ENCODE measurements at places on chromosomes 5 and 9.

DNA sequence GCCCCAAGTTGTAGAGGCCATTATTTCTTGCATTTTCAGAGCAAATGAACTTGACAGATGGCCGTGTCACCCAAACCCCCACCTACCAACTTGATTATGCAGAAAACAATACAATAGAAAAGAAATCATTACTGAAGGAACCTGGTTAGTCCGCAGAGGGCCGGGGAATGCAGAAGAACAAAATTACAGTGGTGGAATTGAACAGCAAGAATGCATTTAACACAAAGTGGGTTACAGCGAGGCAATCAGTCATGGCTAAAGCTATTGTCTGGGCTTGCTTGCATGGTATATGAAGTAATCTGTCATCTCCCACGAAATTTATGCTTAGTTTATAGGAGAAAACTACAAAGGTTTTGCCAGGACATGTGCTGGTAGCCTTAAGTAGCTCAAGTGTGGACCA, 238.3 kb upstream of the IRX1 start:
- DNase-seq: no peak

- no peak for DNase-seq
Observed at GRCh38 chr5:164000241-164000640, 494.8 kb downstream of the MAT2B start.

DNA sequence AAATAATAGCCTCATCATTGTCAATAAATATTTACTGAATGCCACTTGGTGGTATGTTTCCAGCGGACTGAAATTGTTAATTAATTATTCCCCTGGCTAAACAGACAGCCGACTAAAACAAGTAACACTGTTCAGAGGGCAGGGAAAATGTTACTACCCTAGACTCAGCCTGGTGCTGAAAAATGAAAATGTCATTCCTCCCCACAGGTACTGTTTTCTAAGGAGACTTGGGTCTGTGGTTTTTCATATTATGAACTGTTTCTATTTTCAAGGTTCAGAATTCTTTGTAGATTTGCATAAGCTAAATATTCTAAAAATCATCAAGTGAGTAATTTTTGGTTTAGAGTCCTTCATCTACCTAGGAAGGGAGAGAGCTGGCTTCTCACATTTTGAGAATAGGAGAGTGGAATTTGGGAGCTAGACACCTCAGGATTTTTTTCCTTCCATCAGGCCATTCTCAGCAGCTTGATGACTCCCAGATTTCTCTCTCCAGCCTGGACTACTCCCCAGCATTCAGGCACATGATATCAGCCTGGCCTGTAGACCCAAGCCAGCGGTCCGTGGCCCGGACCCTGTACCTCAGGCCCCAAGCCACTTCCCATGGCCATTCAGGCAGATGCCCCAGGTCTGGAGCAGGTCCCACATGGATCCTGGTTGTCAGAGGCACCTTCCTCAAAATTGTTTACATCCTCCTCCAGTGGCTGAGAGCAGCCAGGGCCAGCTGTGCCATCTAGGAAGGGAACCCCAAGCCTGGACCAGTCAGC, 24.4 kb downstream of the BHMT start:
- no peak for DNase-seq

- no peak for DNase-seq
Observed at GRCh38 chr5:54040804-54041203, 269.6 kb downstream of the ARL15 start.

DNA sequence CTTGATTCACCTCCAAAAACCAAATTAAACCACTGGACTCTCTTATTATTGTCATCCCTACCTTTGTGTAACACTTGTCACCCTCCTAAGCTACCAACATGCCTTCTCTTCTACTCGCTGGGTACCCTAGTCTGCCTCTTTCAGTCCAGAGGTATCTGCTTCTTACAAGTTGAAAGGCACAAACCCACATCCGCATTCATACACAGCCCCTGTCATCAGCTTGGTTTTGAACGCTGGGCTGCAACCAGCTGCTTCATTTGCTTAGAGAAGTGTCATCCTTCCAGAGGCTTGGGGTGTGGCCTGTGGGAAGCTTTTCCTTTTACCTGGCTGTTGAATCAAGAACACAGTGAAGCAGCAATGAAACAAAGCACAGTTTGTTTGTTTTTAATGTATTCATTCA, 138.8 kb upstream of the WWC1 start:
- no peak for DNase-seq

DNA sequence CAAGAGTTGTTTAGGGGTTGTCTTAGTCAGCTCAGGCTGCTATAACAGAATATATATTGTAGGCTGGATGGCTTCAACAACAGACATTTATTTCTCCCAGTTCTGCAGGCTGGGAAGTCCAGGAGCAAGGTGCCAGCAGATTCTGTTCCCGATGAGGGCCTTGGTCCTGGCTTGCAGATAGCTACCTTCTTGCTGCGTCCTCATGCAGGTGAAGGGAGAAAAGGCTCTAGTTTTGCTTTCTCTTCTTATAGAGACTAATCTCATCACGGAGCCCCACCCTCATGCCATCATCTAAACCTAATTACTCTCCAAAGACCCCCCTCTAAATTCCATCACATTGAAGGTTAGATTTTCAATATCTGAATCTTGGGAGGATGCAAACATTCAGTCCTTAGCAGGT, 246.0 kb upstream of the ANKRD55 start:
- DNase-seq: no peak

- no peak for DNase-seq
Observed at GRCh38 chr9:114962809-114963208, 32.4 kb upstream of the TNFSF8 start.

DNA sequence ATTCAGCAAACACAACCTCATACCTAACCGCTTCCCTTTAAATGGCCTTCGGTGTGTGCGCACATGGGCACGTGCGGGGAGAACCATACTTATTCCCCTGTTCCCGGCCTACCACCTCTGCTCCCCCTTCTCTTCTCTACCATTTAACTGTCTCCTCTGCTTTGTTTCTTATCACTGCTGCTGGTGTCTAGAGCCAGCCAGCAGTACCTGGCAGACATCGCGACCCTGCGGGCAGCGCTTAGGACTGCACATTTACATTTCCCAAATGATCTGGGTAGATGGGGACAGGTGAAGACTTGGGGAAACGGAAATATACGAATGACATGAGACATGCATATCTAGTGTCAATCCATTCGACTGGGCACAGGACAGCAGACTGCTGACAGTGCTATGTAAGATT, 56.6 kb downstream of the PSMB7 start:
- no peak for DNase-seq

DNA sequence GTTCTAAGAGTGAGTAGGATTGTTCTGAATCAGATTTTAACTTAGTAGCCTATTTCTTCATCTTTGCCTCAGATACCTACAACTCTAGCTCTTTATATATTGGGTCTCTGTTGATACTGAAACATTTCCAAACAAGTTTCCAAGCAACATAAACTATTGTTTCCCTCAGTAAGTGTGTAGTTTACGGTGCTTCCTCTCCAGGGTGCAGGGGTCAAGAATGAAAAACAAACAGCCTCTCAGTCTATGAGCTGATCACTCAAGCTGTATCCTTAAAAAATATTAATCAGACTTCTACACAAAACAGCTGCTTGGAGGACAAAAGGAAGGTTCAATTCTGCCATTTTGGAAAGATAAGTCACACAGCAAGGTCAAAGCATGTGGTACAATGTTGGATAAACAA, 75.0 kb downstream of the ADAMTS12 start:
- no peak for DNase-seq

DNA sequence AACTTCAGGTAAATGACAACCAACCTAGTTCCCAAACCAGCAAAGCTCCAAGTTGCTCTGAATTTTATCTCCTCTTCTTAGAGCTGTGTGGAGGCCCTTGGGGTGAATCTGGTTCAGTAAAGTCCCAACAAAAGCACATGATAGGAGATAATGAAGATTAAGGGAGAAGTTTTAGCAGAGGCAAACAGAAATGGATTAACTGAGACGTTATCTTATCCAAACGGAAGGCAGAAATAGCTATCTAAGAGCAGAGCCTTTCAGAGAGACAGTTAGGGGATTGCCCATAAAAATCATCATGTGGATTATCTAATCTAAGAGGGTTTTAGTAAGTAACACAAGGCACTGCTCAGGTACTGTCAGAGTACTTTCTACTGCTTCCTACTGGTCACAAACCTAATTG, 183.9 kb upstream of the ZNF618 start:
- no peak for DNase-seq

Measured in HuH-7 (cell line).